Uterus (tissue), 4 donors: ENCODE measurements at places on chromosomes 5 and 9. TPM values are rescaled to one million over a fixed set of nuclear protein-coding genes. Genes with fewer than 3 reads are reported as not detected.

DNA sequence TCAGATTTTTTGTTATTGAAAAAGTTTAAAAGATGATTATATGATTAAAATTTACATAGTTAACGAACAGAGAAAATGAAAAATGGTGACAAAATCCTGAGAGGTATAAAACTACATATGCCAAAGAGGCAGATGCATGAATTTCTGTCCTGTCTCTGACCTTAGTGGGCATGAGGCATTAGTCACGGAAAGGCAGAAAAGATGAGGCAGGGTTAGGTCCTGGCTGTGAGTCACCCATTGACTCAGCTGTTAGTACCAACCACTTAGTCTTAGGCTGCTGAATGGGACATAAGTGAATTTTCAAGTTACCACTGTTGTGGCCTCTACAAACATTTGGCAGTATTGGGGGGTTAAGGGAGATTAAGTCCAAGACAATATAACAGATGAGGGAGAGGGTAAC is 33.1 kb downstream of the RASA1 start:
- DNase-seq = no peak

DNA sequence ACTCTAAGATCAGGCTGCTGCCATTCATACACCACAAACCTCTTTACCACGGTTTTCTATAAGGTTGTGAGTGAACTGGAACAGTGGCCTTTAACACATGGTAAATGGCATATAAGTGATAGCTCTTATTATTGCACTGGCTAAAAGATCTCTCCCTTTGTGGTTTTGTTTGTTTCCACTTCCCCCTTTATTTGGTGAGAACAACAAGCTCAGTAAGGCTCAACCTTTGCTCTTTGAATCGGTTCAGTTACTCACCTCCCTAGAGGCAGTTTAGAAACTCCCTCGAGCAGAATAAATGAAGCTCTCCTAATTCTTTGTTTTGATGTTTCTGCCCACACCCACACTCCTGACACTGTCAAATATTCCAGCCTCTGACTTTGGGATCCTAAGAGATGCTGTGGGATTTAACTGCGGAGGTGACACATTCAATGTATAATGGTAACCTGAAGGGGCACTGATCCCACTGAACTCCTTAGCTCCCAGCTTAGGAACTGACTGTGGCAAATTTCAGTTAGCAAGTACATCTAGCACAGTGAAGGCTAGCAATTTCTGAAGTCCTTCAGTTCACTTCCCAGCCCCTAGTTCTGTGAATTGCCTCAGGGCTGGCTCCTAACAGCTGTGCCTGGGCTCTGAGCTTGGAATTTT is 22.5 kb upstream of the RAD23B start:
- no peak for DNase-seq

GRCh38 chr5:107359033-107359915 is 311.5 kb downstream of the EFNA5 start:
- no peak for DNase-seq

DNA sequence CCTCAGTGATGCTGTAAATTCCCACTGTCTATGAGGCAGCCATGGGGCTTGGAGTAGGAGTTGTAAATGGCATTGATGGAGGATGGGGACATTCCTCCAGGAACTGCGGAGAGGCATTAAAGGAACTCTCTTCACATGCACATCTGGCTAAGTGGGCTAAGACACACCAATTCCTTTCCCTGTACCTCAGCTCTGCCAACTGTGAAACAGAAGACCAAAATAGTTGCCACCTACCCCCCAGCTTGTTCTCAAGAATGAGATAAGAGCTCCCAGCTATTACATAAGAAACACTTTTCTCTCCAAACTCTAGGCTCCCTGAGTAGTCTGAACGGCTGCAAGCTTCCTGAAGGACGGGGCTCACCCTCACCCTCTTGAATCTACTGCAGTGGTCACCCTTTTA is 144.6 kb upstream of the SLC30A5 start:
- no peak for DNase-seq

- DNase-seq = no peak
Measured at GRCh38 chr5:57517250-57517649, 34.6 kb upstream of the ACTBL2 start.

- no peak for DNase-seq
Measured at GRCh38 chr5:60184606-60185005, 291.1 kb upstream of the PDE4D start.

DNA sequence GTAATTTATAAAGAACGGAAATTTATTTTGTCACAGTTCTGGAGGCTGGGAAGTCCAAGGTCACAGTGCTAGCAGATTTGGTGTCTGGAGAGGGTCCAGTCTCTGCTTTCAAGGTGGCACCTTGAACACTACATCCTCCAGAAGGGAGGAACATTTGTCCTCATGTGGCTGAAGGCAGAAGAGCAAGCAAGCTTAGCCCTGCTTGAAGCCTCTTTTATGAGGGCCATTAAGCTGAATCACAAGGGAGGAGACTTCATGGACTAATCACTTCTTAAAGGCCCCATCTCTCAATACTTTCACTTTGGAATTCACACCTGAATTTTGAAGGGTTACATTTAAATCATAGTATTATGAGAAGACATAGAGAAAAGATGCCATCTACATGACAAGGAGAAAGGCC is 215.4 kb upstream of the NFIL3 start:
- no peak for DNase-seq

DNA sequence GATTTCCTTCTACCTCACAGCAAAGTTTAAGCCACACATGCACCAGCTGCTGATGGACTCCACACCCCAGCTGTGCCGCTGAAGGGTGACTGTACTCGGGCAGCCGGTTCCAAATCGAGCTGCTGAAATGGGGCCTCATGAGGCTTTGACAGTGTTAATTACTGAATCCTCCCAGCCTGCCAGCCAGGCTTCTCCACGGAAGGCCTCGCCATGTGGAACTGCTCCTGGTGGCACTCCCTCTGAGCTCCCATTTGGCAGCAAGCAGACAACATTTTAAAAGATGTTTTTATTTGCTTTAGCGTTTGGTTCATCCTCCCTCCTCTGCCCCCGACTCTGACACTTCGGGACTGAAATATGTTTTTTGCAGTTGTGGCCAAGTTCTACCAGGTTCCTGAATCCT is 479.4 kb upstream of the MPDZ start:
- no peak for DNase-seq

GRCh38 chr5:36734422-36734821 is 128.0 kb downstream of the SLC1A3 start:
- no peak for DNase-seq

GRCh38 chr9:30172206-30172605 is 2212.2 kb upstream of the ACO1 start:
- no peak for DNase-seq

DNA sequence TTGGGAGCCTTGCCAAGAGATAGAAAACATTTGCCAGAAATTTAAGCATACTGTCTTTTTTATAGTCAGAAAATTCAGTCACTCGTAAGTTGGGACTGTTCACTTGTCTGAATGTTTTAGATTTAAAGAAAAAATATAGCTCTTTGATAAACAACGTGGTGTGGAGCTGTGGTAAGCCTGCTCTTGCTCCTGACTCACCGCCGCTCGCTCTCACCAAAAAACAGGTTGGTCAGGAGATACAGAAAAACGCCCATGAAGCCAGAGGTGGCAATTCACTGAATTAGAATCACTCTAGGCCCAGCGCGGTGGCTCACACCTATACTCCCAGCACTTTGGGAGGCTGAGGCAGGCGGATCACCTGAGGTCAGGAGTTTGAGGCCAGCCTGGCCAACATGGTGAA is 6.2 kb downstream of the LNPEP start:
- DNase-seq = no peak

GRCh38 chr5:125551246-125551645 is 804.8 kb upstream of the ZNF608 start:
- DNase-seq = no peak

- DNase-seq = peak; percentile 75
Measured at GRCh38 chr9:130235558-130236435, 29.8 kb upstream of the HMCN2 start.

DNA sequence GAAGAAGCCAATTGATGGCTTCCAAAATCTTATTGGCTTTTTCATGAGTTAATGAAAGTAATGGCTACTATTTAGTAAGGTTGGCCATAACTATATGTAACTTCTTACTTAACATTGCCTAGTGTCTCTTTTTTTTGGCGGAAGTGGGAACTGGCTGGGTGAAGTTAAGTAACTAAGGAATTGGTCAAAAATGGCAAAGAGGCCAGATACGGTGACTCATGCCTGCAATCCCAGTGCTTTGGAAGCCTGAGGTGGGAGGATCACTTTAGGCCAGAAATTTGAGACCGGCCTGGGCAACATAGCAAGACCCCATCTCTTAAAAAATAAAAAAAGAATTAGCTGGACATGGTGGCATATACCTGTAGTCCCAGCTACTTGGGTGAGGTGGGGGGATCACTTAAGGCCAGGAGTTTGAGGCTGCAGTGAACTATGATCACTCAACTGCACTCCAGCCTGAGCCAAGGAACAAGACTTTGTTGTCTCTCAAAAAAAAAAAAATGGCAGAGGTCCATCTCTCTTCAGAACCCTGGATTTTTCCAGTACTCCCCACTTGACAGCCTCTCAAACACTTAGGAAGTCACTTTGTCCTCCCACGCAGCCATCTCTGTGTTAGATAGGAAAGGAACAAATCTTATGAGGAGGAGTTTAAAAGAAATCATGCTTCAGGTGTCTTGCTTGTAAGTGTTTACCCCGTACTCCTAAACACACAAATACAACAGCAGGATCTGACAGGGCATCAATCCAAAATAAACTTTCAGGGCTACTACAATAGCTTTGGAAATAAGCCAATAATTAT is 75.7 kb downstream of the TEK start:
- DNase-seq = peak; percentile 24

GRCh38 chr5:169576181-169576598 is 7.4 kb upstream of the SPDL1 start:
- peak; percentile 56 for DNase-seq

DNA sequence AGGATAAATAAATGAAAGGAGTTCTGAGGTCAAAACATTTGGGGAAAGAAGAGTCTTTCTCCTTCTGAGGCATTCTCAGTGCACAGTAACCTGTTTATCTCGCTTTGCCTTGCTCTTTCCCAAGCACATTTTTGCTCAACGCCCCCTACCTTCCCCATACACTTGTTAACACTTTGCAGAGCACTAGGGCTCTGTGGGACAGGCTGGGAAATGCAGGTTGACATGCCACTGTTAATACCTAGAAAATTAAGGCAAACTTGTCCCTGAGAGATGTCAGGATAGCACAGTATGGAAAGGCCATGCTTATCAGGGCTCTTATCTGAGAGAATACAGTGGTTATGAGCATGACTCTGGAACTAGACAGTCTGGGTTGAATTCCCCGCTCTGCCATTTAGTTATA is 152.0 kb downstream of the DOCK8 start:
- DNase-seq = no peak

DNA sequence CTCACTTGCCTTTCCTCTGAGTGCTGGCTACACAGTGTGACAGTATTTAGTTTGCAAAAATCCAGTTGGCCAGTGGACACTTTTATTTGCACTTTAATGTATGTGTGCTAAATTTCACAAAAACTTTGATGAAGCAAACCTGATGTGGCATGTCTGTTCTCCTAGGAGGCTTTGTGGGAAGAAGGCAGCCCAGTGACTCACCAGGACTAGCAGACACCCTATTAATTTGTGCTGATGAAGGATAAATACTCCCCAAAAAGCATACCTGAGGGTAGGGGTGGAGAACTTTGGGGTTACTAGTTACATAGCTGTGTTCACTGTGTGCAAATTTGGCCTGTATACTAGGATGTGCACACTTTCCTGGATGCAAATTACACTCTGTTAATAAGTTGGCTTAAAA is 39.3 kb upstream of the IPPK start:
- DNase-seq = no peak

GRCh38 chr5:131209506-131210150 is 38.9 kb downstream of the LYRM7 start:
- no peak for DNase-seq

DNA sequence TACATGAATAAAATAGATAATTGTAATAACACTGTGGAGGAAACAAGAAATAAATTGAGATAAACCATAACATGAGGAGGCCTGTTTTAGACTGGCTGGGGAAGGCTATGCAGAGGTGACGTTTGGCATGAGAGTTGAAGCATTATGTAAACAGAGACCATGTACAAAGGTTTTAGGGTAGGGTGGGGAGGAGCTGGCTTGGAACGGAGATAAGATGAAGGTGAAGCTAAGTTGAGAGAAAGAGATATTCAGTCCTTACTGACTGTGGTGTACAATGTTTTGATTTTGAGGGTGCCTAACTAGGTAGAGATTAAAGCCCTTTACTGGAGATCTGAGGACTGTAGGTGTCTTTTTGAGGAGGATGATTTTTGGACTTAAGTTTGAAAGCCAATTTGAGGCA is 17.8 kb downstream of the MAN2A1 start:
- no peak for DNase-seq

- DNase-seq = no peak
Measured at GRCh38 chr9:17315341-17315740, 180.5 kb downstream of the CNTLN start.

GRCh38 chr5:53476531-53477480 is 3.6 kb upstream of the FST start:
- no peak for DNase-seq

- no peak for DNase-seq
Measured at GRCh38 chr5:153030755-153031725, 459.4 kb upstream of the GRIA1 start.

- DNase-seq = no peak
Measured at GRCh38 chr5:128749136-128749898, 211.3 kb upstream of the FBN2 start.

GRCh38 chr9:33861917-33862453 is 45.0 kb downstream of the UBE2R2 start:
- no peak for DNase-seq

- DNase-seq = no peak
Measured at GRCh38 chr9:69623276-69623675, 48.9 kb downstream of the APBA1 start.

GRCh38 chr5:66981266-66982055 is 215.1 kb downstream of the CD180 start:
- DNase-seq = no peak

GRCh38 chr5:42561656-42562055 is 138.4 kb downstream of the GHR start:
- no peak for DNase-seq

PCDH12 gene
- total RNA-seq = 43.6 TPM

GPX3 gene
- 1,241 TPM for total RNA-seq

SPATA31D3 gene
- not detected for total RNA-seq

DDX4 gene
- not detected for total RNA-seq

GRM6 gene
- not detected for total RNA-seq

FOXD4L6 gene
- not detected for total RNA-seq

GNA14 gene
- total RNA-seq = 11.3 TPM

POC5 gene
- total RNA-seq = 8.8 TPM

COL5A1 gene
- total RNA-seq = 90.4 TPM

SGCD gene
- 7.1 TPM for total RNA-seq

OMD gene
- 8.5 TPM for total RNA-seq

TNC gene
- 79.7 TPM for total RNA-seq

FBLL1 gene
- 0.83 TPM for total RNA-seq

CCDC180 gene
- 9.2 TPM for total RNA-seq

IFNA7 gene
- not detected for total RNA-seq

AGXT2 gene
- not detected for total RNA-seq

GKAP1 gene
- 4.9 TPM for total RNA-seq

IQGAP2 gene
- 9.1 TPM for total RNA-seq

TEX48 gene
- total RNA-seq = not detected

GFI1B gene
- not detected for total RNA-seq

GPR150 gene
- not detected for total RNA-seq

ADGRD2 gene
- not detected for total RNA-seq
